Hippocampal formation (tissue), 2 donors: ENCODE measurements at places on chromosomes 7 and 10.
A peak's percentile ranks its signal among the peaks of the same experiment; 100 is the strongest.

- no peak for DNase-seq
Observed at GRCh38 chr7:14233868-14234369, 244.5 kb upstream of the ETV1 start.

DNA sequence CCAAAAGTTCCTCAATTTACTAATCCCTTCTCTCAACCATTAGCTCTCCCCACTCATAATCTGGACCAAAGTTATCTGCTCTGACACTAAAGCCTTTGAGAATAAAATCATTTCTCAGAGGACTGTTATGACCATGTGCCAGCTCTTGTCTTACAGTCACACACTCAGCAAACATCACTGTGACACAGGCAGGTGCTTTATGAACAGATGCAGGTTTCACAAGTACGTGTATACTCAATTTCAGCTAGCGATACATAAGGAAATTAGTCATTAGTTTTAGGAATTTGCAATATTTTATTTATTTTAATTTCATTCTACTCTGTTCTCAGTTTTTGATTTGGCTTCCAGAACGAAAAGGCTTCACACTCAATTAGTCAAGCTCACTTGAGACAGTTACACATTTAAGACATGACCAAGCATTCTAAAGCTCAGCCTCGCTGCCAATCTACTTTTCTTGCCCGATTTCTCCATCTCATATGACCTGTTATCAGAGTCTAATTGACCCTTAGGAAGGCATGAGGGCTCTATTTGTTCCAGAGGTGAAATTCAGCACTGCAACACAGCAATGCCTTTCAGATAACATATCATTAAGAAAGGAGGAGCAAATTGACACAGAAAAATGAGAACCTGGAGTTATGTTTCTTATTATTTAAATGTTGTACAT is 76.8 kb downstream of the TFEC start:
- no peak for DNase-seq

- no peak for DNase-seq
Observed at GRCh38 chr10:84358743-84359142, 30.4 kb downstream of the CCSER2 start.

DNA sequence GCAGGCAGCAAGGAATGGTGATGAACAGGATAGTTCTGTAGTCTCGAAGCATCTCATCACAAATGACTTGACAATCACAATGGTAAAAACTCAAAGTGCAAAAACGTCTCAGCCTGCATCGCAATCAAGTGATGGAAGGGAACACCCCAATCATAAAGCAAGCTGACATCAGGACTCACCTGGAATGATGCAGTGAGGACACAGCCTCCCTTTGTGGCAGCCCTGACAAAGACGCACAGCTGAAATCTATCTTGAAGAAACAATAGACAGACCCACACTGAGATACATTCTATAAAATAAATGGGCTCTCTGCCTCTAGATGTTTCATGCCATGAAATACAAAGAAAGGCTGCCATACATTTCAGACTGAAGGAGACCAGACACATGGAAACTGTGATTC is 748.0 kb upstream of the IGFBP3 start:
- no peak for DNase-seq

GRCh38 chr10:48423884-48424283 is 117.4 kb downstream of the MAPK8 start:
- no peak for DNase-seq

GRCh38 chr10:117132751-117133231 is 5.3 kb downstream of the VAX1 start:
- DNase-seq: no peak

DNA sequence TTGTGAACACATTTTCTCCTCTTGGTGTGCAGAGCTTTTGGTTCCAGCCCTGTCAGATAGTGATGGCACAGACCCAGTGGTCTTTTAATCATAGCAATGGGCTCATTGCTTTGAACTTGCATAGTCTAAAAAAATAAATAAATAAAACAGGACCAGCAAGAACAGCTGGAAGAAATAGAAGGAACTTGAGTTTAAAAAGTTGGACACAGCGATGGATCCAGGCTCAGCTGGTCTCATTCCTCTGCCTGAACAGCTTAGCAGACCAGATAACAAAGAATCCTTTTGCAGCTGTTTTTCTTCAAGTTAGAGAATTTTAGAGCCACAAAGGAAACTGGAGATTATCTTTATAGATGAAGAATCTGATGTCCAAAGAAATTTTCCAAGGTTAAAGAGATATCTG is 1005.6 kb downstream of the LRMDA start:
- no peak for DNase-seq

GRCh38 chr7:114715907-114716306 is 206.0 kb upstream of the MDFIC start:
- no peak for DNase-seq

GRCh38 chr7:8051373-8051772 is 82.8 kb downstream of the GLCCI1 start:
- DNase-seq: no peak

GRCh38 chr7:140597428-140597949 is 43.1 kb downstream of the DENND2A start:
- no peak for DNase-seq

DNA sequence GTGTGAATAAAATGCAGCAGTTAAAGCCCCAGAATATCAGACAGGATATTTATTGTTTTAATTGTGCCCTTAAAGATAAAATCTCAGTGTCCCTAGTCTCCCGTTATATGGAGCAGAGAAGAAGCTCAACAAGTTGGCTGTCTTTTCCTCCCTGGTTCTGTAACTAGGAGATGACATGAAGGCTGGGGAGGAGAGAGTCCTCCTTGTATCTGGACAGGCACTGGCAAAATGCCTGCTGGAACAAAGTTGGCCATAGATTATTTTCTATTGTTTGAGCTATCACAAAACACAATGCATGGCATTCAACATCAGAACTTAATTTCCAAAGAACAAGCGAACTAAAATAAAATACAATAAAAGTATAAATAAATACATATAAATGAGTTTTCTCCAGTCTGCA is 694.9 kb upstream of the KCND2 start:
- no peak for DNase-seq

DNA sequence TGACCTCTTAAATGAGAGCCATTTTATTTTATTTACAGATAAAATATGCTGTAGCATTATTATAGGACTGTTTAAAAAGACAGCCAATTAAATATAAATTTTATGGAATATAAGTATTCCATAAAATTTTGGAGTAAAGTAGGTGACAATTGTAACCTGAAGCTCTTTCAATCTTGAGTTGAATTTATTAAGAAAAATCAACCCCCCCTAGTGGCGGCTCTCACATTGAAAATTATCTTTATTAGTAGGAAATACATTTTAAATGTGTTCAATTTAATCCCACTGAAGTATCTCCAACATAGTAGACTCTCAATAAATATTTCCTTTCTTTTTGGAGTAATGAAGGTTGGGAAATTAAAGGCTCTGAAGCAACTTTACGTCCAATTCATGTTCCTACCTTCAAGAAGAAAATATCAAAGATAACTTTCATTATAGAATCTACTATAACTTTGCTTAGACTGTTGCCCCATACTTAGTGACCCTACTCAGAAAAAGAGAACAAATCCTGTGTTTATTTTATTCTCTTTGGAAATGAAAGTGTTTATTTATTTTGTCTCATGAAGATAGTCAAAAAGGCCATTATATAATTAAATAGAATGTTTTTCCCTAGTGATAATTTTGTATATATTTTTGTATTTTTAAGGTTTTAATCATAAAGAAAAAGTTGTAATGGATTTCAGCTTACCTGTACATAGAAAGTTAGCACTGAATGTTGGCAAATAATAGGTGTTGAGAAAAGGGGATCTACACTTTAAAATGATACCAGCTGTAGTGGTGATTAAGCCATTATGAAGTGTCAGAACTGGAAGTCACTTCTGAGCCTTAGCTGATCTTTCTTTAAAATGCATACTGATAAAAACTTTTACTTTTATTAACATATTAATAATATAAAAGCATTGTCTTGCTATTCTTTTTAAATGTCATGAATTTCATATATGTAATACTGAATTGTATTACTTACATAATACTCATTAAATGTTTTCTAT is 3.3 kb downstream of the AHR start:
- DNase-seq: no peak

GRCh38 chr7:41599760-41600159 is 103.1 kb downstream of the INHBA start:
- DNase-seq: no peak

DNA sequence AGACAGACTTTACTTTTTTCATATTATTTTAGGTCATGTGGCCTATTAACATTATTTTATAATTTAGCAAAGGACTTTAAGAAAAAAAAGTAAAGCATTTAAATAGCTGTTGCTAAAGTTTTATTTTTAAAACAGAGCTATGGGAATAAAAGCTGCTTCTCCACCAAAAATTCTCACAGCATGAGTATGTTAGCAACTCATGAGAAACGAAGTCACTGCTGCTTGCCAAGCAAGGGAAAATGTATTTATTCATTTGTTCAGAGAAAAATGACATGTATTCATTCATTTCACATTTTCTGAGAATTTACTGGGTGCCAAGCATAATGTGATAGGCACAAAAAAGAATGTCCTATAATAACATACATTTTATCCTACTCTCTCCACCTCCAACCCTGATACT is 5.1 kb downstream of the LRRC72 start:
- DNase-seq: no peak

GRCh38 chr7:27179503-27180430 is 5.3 kb downstream of the HOXA11 start:
- DNase-seq: no peak

GRCh38 chr10:42983591-42983990 is 93.3 kb upstream of the RET start:
- DNase-seq: no peak

DNA sequence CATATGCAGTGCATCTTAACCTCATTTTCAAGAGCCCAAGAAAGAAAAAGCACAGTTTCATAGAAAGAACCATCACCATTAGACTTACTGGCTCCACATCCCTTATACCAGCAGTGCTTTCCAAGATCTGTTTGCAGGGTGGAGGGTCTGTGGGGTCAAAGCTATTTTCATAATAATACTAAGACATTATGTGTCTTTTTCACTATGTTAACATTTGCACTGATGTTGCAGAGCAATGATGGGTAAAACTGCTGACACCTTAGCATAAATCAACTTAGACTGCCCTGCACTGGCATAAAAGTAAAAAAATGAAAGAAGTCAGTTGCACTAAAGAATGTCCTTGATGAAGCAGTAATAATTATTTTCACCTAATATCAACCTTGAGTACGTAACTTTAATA is 166.2 kb downstream of the SKAP2 start:
- no peak for DNase-seq

GRCh38 chr10:103966671-103967447 is at the start of gene SLK:
TSS of gene SLK (plus strand) at chr10:103967140. CDS start at chr10:103967746, 606 bp downstream.
- peak; percentile 73 for DNase-seq

DNA sequence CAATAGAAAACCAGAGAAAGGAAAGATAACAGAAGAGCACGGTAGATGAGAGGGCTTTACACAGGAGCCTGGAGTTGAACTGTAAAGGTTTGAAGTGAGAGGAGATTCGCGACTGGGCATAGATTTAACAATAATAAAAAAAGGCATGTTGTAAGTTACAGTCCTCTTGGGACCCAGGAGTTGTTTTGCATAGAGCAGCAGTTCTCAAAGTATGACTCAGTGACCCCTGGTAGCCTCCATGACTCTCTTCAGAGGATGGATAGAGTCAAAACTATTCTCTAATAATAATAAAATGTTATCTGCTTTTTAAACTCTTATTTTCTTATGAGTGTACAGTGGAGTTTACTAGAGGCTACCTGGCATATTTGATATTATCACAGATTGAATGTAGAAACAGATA is 262.3 kb downstream of the SORCS3 start:
- no peak for DNase-seq

DNA sequence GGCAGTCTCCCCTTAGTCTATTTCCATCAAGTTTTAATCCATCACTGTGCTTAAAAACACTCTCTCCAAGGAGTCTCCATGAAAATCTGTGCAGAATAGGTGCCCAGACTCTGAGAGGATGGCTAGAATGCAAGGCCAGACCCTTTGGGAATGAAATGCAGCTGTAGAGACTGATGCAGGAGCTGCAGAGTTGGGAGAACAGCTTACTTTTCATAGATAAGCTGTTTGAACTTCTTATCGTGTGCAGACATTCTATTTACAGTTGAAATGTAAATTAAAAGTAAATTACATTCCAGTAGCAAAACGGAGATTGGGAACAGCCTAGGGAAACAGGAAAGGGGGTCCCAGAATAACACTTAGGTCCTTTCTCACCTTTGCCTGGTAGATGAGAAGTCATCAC is 14.9 kb downstream of the ZNF22 start:
- DNase-seq: no peak

DNA sequence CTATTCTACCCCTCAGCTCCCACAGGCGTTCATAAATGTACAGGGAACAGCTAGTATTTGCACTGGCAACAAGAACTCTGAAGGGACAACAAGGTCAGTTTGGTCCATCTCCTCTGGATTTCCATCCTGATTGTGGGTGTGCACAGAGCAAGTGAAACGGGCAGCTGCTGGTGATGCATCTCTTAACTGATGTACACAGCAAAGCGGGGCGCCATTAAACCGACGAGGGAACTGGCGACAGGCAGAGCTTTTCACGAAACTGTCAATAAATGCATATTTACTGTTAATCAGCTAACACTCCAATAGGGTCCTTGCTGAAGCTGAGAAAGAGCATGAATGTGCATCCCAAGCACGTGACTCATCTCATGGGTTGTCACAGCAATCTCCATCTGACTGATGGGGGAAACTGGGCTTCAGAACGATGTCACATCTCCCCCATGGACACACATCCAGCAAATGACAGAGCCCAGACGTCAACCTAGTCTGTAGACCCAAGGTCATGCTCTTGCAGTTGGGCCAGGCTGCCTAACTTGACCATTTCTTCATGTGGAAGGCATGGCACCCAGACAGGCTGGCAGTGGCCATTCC is 54.2 kb downstream of the FAM53B start:
- no peak for DNase-seq

GRCh38 chr10:70806841-70807240 is 8.9 kb upstream of the SGPL1 start:
- DNase-seq: no peak

DNA sequence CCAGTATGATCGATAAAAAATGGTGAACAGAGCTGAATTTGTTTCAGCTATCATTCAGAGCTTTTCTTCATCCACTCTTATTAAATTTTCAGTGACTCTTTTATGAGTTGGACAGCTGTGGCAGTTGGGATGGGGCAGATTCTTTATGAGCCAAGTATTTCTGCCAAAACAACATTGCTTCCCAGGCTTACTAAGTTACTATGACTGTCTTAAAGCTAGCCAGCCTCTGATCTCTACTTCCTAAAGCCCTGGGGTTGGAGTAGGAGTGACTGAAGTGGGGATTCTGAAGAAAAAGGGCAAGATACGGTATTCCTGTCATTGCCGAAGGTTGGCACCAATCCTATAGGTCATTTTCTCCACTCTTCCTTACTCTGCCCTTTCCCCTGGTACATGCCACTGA is 12.7 kb downstream of the RPP30 start:
- DNase-seq: no peak
